HS-5 (cell line): ENCODE measurements at places on chromosomes 7 and 10.

DNA sequence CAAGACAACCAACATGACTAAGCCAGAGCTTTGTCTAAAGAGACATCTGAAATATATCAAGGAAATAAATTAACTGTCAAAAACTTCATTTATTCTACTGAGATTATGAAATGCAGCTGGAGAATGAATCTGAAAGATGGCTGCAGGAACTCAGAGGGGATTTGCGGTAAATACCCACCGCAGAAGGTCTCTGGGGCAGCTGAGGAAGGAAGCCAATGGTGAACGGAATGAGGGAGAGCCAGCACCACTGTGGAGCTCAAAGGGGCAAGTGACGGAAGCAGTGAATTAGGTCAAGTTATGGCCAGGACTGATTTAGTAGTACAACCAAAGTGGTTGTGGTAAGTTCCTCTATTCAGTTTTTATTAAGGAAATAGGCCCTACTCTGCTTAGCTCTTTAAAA is 215.3 kb upstream of the GLI3 start:
- DNase-seq = no peak

DNA sequence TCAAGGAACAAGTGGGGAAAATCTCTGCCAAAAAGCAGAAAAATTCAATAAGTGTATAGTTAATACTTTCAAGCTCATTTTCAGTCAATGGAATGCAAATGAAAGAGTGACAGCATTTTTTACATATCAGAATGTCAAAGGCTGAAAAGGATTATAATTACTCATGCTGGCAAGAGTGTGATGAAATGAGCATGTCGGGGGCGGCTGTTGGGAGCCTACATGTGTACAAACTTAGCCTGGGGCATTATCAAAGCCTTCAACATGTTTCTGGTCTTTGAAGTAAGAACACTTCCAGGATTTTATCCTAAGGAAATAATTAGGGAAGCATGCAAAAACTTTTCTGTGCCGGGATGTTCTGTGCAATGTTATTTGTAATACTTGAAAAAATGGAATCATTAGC is 221.7 kb upstream of the LYZL1 start:
- no peak for DNase-seq

- DNase-seq = no peak
These were observed 14.8 kb upstream of the GSAP start for GRCh38 chr7:77430927-77431326.

GRCh38 chr10:49768731-49769130 is 6.6 kb upstream of the OGDHL start:
- no peak for DNase-seq
